Fibroblast of skin of left quadriceps (primary cell): ENCODE measurements at places on chromosomes 6 and 20.

- DNase-seq: no peak
Observed at GRCh38 chr20:49948178-49948577, 12.0 kb downstream of the RNF114 start.

GRCh38 chr6:9933677-9934076 lies 481.2 kb downstream of the TFAP2A start:
- no peak for DNase-seq

DNA sequence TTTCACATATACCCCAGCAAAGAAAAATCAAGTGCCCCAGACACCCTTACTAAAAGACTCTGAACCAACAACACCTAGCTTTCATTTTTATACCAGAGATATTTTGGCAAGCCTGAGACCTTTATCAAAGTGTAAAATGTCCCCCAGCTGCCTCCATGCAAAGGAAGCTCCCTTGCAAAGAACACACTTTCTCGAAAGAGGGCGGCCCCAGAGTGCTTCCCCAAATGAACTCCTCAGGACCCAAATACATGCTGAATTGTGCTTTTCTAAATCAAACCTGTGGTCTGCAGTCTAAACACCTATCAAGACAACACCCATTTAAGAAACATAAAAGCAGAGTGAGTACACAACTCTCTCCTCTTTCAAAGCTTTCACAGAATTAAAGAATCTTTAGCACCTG lies 490 bp downstream of the IPCEF1 start:
- DNase-seq: no peak

GRCh38 chr6:56803594-56803993 lies 151.3 kb upstream of the BEND6 start:
- DNase-seq: peak; percentile 48

DNA sequence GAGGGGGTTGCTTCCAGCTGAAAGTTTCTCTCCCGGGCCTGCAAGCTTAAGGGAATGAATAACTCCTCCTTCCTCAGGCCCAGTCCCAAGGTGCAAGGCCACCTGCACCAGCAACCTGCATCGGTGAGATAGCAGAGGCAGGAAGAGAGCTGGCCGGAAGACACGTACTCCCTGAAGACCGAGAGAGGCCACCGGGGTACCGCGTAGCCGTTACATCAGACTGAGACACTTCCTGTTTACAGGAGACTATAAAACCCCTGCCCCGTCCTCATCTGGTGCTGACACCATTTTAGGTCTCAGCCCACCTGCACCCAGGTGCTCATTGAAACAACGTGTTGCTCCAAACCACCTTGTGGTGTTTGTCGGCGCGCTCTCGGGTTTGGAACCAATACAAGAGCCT lies 60.5 kb upstream of the PRND start:
- no peak for DNase-seq

GRCh38 chr6:20319520-20320357 lies 81.9 kb upstream of the E2F3 start:
- DNase-seq: no peak

DNA sequence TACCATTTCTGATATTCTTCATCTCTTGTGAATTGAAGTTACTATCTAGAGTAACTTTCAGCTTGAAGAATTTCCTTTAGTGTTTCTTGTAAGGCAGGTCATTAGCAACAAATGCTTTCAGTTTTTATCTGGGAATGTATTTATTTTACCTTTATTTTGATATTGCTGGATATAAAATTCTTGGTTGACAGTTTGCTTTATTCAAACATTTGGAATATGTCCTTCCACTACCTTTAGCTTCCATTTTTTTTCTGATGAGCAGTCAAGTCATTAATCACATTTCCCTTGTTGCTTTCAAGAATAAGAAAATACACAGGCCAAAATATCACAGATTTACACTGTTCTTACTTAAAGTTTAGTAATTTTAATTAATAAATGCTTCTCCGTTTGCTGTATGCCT lies 5.7 kb upstream of the NELFCD start:
- DNase-seq: no peak

DNA sequence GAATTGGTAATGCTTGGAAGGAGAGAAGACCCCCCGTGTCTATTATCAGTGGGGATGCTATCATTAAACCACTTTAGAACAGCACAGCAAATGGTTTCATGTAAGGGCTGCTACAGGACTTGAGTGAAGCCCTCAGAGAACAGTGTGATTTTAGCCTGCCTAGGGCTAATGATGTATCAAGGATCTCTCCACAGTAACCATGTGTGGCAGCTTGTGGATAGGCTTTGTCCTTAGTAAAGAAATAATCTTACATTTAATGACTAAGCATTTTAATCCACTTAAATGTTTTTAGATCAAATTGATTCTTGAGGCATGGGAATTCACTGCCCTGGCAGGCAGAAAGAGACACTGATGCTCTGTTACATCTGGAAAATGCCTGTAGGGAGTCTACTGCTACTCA lies 495.1 kb downstream of the NKAIN2 start:
- no peak for DNase-seq

- no peak for DNase-seq
Observed at GRCh38 chr6:49322861-49323260, 140.2 kb downstream of the MMUT start.

- DNase-seq: no peak
Observed at GRCh38 chr6:107822176-107823046, 1.7 kb downstream of the SCML4 start.

DNA sequence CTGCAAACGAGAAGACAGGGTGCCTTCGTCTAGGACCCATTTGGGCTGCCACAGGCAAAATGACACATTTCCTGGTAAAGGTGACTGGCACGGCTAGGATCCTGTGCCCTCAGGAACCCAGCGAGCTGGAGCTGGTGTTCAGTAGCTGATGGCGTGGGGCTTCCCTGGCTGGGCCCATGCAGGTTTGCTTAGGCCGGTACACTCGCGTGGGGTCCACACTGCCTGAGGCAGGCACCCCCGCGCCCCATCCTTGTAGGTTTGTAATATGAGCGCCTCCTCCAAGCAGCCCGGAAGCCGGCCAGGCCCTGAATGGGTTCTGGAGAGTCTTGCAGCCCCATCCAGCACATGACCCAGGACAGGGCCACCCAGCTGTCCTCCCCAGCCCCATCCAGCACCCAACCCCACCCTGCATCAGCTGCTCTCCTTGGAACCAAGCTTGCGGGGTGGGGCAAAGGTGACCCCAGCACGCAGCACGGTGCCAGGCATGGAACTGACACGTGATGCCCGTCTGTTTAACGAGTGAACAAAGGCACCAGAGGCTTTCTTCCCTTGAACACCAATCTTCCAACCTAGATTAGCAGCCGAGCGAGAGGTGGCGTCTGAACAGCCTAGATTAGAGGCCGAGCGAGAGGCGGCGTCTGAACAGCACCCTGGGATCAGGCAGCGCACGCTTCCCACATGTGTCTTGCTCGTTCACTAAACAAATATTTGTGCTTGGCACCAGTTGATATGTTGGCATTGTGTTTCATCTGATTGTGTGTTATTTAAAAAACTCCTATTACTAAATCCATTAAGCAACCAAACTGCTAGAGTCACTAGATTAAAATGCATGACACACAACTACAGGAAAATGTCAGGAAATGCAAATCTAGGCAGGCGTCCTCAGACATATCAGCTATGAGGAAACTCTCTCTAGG lies 112.1 kb downstream of the DLL1 start:
- DNase-seq: peak; percentile 10

DNA sequence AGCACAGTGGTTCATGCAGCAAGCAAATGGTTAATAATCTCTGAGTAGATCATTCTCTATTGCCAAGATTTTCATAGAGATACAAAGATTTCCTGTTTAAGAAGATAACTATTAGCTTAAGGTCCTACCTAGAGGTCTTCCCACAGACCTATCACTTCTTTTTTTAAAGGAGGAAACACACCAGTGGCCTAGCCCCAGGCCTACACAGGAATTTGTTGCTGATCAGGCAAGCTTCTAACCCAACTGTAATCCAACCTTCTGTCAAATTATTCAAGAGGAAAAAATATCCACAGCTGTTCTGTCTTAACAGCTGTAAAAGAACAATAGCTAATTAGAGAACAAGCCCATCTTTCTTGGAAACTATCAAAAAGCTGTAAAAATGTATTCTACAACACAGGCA lies 332.8 kb downstream of the BTBD9 start:
- DNase-seq: no peak

GRCh38 chr20:51287628-51288413 lies 254.7 kb downstream of the NFATC2 start:
- no peak for DNase-seq

DNA sequence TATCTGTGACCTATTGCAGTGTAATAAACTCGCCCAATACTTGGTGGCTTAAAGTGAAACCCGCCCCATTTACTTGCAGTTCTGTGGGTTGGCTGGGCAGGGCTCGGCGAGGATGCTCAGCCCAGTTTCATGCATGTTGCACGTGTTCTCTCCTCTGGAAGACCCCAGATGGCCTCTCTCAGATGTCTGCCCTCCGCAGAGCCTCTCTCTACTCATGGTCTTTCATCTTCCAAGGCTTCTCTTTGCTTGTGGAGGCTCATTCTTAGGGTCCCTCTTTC lies 251.4 kb downstream of the SOD2 start:
- DNase-seq: no peak

DNA sequence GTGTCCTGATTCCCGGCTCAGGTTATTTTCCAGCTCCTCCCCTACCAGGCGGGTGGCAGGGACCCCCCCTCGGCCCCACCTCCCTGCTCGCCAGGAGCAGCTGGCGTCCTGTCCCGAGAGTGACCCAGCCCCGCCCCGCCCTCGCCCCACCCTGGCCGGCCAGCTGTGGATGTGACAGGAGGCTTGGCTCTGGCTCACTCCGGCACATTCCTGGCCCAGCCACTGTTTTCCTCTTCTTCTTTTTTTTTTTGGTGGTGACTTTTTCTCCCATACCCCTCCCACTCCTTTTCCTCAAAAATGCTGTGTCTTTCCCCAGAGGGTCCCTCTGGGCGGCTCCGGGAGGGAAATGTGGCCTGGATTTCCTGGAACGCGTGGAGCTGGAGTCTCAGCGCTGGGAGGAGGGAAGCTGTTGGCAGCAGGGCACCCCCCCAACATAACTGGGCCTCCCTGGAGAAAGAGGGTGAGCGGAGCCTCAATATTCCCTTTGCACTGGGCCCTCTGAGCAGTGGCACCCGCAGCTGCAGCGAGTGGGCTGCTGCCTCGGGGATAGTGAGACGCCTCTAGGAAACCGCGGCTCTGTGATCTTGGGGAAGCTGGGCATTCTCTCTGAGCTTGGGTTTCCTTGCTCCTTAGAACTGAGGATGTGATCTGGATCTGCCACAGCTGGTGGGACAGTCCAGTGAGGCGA lies 28.3 kb upstream of the CSNK2A1 start:
- no peak for DNase-seq

- no peak for DNase-seq
Observed at GRCh38 chr6:82711105-82711827, 347.6 kb downstream of the TPBG start.

DNA sequence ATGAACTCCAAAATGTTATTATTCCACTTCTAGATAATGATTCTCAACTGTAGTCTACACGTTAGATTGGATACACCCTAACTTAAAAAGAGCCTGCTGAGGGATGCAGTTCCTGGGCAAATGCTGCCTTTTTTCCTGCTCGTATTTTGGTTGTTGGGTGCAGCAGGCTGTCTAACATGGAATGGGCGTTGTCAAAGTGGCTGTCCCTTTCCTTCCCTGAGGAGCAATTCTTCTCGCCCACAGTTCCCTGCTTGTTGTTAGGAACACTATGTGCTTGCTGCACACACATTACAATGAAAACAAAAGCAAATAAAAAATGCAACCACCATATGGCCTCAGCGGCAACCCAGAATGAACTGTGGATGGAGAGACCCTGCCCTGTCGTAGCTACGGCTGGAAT lies 1.7 kb upstream of the ADGRF5 start:
- DNase-seq: no peak

GRCh38 chr6:170476360-170476759 lies 76.7 kb downstream of the PSMB1 start:
- DNase-seq: no peak

- no peak for DNase-seq
Observed at GRCh38 chr20:49338061-49338460, 60.2 kb upstream of the ZNFX1 start.

- no peak for DNase-seq
Observed at GRCh38 chr6:45786355-45786781, 229.3 kb downstream of the CLIC5 start.

- DNase-seq: no peak
Observed at GRCh38 chr20:59421920-59422637, 121.7 kb downstream of the EDN3 start.

GRCh38 chr6:169937389-169938261 lies 186.2 kb downstream of the ERMARD start:
- no peak for DNase-seq

DNA sequence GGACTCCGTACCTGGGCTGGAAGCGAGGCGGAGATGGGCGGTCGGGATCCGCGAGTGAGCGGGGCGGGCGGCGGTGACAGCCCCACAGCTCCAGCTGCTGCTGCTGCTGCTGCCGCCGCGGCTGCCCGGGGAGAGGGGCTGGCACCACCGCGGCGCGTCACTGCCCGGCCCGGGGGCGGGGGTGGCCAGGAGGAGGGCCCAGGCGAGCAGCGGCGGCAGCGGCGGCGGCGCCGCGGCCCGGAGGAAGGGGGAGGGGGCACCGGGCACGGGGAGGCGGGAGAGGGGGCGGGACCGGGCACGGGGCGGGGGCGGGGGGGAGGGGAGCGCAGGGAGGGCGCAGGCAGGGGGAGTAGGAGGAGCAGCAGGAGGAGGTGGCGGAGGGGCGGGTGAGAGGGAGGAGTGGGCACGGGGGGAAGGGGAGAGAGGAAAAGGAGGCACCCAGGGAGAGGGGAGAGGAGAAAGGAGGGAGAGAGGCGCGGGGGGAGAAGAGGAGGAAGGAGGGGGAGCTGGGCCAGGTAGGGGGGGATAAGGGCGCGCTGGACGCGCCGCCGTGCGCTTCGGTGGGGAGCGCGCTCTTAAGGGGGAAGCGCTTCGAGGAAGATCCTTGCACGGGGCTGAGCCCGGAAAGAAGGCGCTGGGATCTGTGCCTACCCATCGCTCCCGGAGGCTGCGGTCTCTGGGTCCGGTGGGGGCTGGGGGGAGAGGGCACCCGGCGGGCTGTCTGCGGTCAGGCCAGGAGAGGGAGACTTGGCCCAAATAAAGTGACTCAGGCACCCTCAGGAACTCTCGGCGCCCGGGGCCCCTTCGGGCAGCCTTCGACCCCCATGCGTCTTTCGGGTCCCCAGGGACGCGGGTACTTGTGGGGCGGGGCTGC lies 101.5 kb downstream of the NOL4L start:
- no peak for DNase-seq

- no peak for DNase-seq
Observed at GRCh38 chr6:111583986-111584385, 21.7 kb downstream of the TRAF3IP2 start.

GRCh38 chr6:32085759-32086459 lies 23.2 kb downstream of the TNXB start:
- DNase-seq: no peak

GRCh38 chr6:134424798-134425170 lies 106.9 kb upstream of the SGK1 start:
- DNase-seq: no peak

GRCh38 chr20:61298661-61299060 lies 46.6 kb downstream of the CDH4 start:
- no peak for DNase-seq

DNA sequence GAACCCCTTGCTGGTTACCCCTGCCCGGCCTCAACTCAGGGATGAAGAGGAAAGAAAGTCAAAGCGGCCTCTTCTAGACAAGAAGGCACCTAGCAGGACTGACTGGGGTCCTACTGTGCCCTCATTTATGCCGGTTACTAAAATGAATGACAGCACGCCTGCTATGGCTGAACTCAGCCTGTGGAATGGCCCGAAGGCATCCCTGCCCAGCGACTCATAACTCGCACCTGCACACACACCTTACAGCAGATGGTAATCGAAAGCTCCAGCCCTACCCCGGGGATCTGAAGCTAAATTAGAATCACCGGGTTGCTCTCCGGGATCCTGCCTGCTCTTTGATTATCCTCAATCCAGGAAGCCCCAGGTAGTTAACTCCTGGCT lies 747 bp upstream of the TXNDC5 start:
- DNase-seq: no peak

GRCh38 chr6:113936093-113936934 lies 34.6 kb downstream of the HDAC2 start:
- DNase-seq: peak; percentile 64
